Left renal pelvis (tissue), 4 donors: ENCODE measurements at places on chromosomes 16 and 17. TPM values are rescaled to one million over a fixed set of nuclear protein-coding genes. Genes with fewer than 3 reads are reported as not detected.
A peak's percentile ranks its signal among the peaks of the same experiment; 100 is the strongest.

- DNase-seq = no peak
Measured at GRCh38 chr16:88703486-88704309, 2.5 kb downstream of the RNF166 start.

HBA2 gene
- polyA plus RNA-seq = 1,416 TPM

GRCh38 chr17:63974594-63975192 lies 2.0 kb upstream of the SCN4A start:
- DNase-seq = no peak

- DNase-seq = no peak
Measured at GRCh38 chr17:32610943-32611342, 124.2 kb downstream of the CDK5R1 start.

DNA sequence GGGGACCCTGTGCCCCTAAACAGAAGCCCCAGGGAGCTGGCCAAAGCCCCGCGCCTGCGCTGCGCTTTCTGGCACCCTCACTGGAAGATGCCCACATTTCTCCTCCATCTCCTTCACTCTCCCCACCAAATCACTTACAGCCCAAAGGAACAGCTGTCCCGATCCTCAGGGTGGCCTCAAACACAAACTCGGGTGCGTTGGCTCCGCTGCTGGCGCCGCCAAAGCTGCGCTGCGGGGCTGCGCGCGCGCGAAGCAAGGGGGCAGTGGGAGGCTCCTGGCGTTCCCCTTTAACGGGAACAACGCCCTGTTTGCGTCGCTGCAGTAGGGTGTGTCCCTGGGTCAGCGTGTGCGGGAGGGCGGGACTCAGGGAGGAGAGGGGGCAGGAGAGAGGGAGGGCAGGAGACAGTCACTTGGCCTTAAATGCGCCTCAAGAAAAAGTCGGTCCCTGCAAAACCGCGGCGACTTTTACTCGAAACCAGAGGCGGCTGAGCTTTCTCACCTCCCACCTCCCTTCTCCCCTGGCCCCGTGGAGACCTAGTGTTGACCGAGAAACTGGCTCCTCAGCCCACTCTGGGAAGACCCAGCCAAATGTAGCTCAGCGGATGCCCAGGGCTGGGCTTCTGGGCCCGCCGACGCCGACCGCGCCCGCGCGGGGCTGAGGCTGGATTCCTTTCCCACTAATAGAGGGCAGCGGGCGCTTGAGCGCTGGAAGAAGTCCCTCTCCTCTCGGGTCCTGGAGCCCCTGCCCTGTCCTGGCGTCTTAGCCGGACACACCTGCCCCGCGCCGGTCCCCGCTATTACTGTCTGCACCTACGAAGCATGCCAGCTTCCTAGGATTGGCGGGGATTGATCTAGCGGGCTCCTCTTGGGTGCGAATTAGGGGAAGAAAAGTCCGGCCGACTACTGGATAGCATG lies 2.6 kb downstream of the PMP22 start:
- DNase-seq = peak; percentile 34

SPATA32 gene
- polyA plus RNA-seq = 0.23 TPM

GRCh38 chr17:82519971-82520903 lies 705 bp downstream of the FOXK2 start:
- no peak for DNase-seq

HOXB2 gene
- polyA plus RNA-seq = 47.6 TPM

HCRT gene
- polyA plus RNA-seq = not detected

GRCh38 chr16:17318238-17318637 lies 152.5 kb downstream of the XYLT1 start:
- peak; percentile 53 for DNase-seq

DNA sequence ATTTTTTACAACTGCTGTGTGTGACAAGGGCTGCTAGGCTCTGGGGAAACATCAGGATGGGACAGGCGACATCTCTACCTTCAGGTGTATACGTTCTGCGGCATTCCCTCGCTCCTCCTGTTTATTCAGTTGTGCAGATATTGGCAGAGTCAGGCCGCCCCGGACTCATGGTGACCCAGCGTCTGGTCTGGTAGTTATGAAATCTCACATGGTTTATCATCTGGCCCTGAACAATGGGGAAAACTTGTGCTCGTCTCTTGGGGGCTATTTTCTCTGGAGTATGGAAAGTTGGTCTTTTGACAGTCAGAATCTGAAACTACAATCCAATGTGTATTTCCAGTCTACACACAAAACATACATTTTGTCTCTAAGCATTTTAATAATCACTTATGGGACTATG lies 3.3 kb downstream of the MARCHF10 start:
- no peak for DNase-seq
